ENCODE measurements at places on chromosomes 7 and 10.

DNA sequence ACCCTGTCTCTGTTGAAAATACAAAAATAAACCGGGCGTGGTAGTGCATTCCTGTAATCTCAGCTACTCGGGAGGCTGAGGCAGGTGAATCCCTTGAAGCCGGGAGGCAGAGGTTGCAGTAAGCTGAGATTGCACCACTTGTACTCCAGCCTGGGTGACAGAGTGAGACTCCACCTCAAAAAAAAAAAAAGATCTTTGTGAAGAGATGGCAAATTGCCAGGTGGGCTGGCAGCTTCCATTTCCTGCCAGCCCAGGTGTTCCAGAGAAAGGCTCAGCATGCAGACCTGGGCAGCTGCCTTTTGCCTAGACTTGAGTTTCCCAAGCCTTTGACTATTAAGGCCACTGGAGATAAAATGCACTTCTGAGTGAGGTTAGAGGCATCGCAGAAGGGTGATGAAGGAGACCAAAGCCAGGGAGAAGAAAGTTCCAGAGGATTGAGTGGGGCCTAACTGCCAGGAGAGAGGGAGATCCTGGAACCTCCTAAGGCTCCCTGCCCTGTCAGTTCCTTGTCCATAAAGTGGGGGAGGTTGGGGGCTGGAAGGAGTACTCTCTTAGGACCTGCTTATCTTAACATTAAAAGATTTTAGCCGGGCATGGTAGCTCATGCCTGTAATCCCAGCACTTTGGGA lies 10.0 kb upstream of the DDIT4 start:
- DNase-seq: no peak

GRCh38 chr10:68869623-68870022 lies 31.5 kb upstream of the DDX50 start:
- no peak for DNase-seq

DNA sequence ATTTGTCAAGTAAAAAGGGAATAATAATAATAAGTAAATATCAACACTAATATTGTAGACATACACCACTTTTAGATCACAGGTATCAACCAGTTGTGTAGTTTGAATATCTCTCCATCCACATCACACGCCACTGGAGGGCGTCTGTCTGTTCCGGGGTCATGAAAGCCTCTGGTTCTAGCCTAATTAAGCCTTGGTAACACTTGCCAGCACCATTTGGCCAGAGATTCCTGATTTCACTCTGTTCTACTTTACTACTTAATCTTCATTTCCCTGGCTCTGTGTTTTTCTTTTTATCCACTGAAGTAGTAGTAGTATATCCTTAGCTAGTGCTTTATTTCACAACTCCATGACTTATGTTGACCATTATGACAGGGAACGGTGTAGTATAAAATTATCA lies 285.6 kb upstream of the POM121L12 start:
- no peak for DNase-seq

DNA sequence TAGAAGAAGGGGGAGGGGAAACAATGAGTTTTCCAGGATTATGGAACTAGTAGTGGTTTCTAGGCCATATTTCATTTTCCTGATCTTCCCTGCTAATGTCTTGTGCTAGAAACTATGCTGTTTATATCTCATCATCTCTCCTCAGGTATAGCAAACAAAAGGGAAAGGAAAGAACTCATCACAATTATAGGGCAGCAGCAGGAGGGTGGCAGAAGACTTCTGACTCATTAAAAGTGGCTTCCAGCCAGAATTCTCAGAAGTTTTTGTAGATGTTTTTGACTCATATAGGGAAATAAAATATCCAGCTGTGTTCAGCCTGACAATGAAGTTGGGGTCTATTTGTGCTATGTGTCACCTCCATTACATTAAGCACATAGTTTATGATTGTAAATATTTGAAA lies 6.5 kb downstream of the AHR start:
- no peak for DNase-seq

GRCh38 chr10:37896436-37896835 lies 39.0 kb upstream of the ZNF248 start:
- no peak for DNase-seq

- no peak for DNase-seq
These were observed 44.8 kb upstream of the DMBT1 start for GRCh38 chr10:122515588-122516231.

DNA sequence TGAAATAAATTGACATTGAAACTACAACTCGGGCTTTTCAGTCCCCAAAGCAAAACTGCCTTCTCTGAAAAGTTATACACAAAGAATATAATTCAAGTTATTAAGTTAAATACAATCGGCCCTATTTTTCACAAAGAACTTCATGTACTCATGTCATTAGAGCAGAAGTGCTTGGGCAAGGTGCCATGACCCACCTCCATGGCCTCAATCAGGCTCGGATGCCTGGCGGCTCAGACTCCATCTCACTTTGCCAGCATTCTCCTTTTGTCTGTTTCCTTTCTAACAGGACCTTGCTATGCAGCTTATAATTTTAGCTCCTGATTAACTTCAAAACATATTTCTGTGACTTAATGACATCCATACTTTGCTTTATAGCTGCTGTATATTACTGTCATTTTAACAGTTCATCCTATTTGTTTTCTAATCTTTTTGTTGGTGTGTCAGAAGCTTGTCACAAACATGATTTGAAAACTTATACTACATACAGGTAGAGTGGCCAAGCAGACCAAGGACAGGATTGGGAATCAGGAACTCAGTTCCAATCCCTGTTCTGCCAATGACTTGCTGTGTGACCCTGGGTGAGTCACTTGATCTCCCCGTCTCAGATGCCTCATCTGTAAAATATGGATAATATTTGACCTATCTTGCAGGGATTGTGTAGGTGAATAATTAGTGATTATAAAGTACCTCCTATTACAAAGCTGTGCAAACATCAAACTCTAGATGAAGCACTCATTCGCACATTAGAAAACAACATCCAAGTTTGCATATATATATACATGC lies 60.8 kb upstream of the ITGA8 start:
- no peak for DNase-seq

DNA sequence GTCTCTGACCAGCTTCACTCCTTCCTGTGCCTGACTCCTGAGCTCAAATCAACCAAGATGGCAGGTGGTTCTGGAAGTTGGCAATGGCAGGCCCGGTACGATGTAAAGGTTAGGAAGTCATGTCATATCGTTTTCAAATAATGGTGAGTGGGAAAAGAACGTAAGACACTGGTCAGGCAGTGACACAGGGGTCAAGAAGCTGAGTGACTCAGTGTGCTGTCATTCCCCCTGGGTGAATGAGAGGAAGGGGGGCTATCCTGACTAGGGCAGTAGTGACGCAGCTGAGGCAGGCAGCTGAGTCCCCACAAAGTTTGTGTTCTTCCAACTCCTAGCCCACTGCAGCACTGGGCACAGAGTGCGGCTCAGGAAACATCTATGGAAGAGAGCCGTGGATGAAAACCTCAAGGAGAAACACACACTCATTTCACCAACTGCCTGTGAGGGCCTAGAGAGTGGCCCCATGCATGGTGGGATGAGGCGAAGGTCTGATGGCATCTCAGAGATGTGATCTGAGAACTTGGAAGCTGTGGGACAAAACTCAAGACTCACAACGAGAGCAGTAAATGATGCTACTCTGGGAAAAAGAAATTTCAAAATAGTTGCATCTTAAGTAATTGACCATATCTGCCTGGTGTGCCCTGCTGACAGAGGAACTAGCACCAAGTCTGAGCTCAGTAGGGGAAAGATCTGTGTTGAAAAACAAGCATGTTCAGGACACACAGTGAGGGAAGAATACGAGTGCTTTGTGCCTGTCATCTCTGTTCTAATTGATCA lies 23.2 kb downstream of the CREB3L2 start:
- DNase-seq: peak; percentile 33

DNA sequence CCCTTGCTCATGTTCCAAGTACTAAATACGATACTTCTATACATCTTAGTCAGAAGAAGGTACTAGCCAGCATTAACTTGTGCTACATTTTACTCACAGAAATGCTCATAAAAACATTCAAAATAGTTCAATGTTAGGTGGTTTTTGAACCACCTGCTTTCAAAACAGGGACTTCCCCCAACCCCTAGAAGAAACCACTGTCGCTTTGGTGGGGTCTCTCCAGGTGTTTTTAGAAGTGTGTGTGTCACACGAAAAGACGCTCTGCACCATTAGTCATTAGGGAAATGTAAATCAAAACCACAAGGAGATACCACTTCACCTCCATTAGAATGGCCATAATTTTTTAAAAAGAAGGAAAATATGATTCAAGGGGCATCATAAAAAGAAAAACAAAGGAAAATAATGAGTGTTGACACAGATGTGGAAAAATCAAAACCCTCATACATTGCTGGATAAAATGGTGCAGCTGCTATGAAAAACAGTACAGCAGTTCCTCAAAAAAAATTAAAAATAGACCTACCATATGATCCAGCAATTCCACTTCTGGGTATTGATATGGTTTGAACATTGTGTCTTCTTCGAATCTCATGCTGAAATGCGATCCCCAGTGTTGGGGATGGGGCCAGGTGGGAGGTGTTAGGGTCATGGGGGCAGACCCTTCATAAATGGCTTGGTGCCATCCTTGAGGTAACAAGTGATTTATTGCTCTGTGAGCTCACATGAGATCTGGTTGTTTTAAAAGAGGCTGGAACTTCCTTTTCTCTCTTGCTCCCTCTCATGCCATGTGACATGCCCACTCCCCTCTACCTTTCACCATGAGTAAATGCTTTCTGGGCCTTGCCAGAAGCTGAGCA lies 74.2 kb downstream of the MALSU1 start:
- no peak for DNase-seq

DNA sequence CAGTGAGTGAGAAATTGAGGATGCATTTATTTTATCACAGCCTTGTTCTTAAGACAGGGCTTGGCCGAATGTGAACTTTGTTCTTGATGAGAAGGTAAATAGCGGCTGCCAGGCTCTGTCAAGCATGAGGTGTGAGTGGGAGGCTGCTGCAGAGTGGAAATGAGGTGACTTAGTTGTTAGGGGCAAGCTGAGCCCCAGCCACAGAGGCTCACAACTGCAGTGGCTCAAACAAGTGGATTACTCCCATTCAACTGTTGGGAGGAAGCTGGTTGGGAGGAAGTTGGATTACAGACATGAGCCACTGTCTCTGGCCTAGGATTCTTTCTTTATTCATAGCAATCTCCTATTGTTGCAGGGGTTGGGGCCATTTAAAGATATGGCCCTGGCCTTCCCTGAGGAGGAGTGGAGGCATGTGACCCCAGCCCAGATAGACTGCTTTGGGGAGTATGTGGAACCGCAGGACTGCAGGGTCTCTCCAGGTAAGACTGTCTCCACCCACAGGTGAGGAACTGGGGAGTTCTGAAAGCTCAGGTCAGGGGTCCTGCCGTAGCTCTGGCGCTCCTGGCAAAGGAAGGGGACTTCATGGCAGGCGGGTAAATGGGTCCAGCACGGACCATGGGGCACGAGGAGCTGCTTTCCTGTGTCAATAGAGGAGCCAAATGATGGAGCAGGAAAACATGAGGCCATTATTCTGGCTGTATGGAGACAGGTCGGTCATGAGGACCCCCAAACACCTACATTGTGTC lies 7.1 kb downstream of the ZSCAN25 start:
- no peak for DNase-seq

- DNase-seq: no peak
These were observed 93.7 kb downstream of the CFAP58 start for GRCh38 chr10:104447331-104447730.

GRCh38 chr7:132251327-132251659 lies 325.0 kb downstream of the PLXNA4 start:
- DNase-seq: no peak

- no peak for DNase-seq
These were observed 766 bp downstream of the BAMBI start for GRCh38 chr10:28677888-28678686.

- DNase-seq: no peak
These were observed 47.1 kb upstream of the HYAL4 start for GRCh38 chr7:123797673-123798531.

DNA sequence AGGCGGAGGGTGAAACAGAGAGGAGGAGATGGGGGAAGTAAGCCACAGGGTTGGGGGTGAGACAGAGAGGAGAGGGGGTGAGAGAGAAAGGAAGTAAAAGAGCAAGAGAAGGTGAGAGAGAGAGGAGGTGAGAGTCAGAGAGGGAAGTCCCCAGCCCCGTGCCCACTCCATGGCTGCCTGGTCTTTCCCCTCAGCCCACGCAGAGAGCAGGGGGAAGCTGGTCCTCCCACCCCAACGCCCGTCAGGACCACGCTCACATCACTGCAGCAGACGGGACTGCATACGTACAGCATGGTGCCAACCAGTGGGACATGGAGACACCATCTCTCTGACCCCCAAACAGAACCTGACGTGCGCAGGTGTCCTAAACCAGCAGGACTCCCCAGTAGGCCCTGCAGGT lies 12.1 kb upstream of the PDGFA start:
- DNase-seq: no peak

DNA sequence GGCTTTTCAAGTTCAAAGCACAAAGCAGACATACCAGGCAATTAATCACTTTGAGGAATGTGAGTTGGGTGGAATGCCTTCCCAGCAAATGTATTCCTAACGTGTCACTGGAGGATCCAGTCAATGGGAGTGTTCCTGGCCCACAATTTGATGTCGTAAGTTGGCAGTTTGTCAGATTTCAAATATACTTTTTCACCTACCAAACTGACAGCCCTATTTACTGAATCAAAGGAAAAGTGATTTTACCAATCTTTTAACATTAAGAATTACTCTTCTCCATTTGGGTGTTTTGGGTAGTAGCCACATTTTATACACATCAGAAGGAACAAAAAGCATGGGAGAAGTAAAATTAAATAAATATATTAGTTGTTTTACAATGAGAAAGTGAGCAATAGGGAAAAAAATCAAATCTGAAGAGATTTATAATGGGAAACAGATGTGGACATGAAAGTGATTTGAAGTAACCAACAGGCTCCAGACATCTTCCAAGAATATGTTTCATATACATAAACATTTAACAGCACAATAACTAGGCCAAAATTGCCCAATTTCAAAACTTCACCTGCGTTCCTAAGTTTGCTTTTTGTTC lies 222.9 kb downstream of the MTERF1 start:
- DNase-seq: no peak

DNA sequence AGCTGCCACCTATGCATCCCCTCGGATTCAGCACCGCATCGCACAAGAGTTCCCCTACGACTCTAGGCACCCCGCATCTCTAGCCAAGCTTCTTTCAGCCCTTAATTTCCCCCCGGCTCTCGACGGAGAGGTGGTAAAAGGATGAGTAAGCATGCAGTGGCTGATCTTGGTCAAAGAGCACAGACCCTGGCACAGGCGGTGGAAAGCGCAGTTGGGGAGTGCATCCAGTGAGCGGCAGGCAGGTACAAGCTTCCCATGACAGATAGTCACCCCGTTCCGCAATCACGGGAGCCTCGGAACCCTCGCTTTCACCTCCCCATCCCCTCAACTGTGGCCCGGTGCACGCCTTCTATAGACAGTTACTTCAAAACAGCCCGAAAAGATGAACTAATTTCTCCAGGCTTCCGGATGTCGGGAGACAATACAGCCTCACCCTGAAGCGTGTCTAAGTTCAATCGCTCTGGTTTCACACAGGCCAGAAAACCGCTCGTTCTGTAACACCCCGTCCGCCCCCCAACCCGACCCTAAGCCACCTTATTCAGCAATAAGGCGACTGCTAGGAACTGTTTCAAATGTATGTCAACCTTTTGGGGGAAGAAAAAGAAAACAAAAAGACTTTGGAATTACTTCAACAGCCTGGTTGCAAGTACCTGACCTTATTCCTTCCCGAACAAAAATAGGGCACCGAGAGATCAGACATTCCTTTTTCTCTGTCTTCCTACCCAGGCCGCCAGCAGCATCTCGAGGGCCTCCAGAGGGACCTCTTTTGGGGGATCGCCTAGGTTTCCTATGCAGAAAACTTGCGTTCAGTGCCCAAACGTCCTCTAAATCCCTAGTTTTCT lies 1.4 kb downstream of the RHEB start:
- peak; percentile 21 for DNase-seq

Measured in 8988T (cell line).